ENCODE measurements at places on chromosomes 16 and 17.

- DNase-seq, result no peak
Observed at GRCh38 chr17:81128774-81129173, 36.5 kb upstream of the PVALEF start.

GRCh38 chr17:44928136-44928535, 12.8 kb upstream of the GFAP start:
- no peak for DNase-seq

GRCh38 chr17:32333187-32333586, 8.8 kb downstream of the C17orf75 start:
- DNase-seq, result no peak

- DNase-seq, result no peak
Observed at GRCh38 chr16:85969159-85969558, 70.2 kb downstream of the IRF8 start.

- DNase-seq, result no peak
Observed at GRCh38 chr16:81243942-81244341, 5.5 kb downstream of the BCO1 start.

- DNase-seq, result no peak
Observed at GRCh38 chr17:58322581-58323185, 5.9 kb downstream of the TSPOAP1 start.

DNA sequence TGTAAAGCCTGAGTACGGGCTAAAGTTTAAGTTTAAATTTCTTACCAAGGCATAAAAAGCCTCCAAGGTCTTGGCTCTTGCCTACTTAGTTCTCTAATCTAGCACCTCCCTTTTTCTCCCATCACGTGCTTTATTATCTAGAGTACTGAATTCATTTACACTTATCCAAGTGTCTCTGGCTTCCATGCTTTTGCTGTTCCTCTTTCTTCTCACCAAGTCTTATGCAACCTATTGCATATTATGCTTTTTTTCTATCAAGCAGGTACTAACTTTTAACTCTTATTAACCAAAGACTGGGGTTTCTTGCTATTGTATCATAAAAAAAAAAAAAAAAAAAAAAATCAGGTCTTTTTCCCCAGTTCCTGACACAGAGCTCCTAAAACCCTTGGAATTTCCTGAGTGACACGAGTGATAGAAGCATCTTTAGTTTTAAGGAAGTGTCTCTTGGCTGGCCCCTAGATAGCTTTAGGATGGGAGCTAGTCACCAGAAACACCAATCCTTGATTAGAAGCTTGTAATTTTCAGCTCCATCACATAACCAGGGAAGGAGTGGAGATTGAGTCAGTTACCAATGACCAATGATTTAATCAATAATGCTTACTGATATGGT, 44.9 kb downstream of the SSH2 start:
- no peak for DNase-seq

- DNase-seq, result no peak
Observed at GRCh38 chr16:9192746-9193145, 101.3 kb downstream of the HAPSTR1 start.

GRCh38 chr16:54176376-54176901, 110.1 kb downstream of the IRX3 start:
- no peak for DNase-seq

DNA sequence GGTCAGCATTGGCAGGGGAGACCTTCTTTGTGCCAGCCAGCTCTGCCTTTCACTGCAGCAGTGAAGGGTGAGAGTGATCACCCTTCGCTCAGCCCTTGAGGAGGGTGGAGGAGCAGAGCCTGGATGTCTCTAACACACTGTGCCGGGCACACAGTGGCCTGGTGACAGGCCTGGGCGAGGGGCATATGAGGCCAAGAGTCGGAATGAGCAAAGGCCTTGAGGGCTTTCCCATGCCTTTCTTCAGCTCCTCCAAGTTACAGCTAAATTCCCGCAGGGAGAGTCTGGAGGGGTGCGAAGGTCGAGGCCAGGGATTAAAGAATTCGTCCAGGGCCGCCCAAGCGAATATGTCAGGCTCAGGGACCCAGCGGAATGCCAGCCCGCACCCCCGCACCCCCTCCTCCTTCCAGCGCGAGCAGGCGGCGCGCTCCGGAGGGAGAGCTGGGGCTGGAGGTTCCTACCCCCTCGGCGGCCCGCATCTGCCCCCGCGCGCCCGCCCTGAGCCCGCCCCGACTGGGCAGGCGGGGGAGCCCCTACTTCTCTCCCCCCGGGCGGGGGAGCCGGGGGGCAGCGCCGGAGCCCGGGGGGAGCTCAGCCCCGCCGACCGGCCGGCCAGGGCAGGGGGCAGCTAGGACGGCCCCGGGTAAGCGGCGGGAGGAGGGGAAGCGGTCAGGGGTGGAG, at the start of gene RASL10B:
RASL10B (plus strand) TSS at position 401 of the 678 bp plus-strand sequence. CDS start 3,546 bp downstream, outside the sequence.
- DNase-seq, result no peak

- no peak for DNase-seq
Observed at GRCh38 chr16:82093666-82094300, 58.7 kb downstream of the HSD17B2 start.

DNA sequence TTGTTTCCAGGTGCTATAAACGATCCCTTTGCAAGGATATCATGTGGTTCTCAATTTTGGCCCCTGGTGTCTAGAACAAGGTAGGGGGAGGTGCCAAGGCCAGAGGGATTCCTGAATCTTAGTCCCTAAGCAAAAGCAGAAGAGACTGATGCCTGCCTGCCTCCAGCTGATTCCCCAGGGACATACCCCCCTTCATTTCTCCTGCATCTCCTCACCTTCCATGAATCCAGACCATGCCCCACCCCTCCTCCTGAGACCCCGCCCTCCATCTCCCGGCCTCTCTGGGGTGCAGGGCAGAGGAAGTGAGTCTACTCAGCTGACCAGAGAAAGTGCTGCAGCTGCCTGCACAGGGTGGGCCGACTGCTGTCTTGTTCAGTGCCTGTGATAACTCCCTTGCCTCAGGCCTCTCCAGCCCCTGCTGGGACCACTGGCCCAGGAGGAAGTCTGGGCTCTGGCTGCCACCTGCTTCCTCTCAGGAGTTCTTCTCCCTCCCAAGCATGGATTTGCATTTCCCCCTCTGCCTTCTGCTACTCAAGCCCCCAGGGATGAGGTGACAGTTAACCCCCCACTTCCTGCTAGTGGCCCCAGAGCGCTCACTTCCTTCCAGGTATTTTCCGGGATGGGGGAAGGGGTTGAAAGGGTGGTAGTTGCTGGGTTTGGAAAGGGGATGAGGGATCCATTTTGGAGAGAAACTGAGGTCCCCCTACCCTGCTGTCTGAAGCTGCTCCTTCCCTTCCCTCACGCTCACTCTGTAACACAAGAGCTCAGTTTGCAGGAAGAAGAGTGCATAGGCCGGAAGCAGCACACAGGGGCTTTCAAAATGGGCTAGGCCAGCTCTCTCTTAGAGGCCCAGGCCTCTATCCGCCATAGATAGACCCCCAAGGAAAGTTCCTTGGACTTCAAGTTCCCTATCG, 10.5 kb upstream of the TSPOAP1 start:
- no peak for DNase-seq

- DNase-seq, result no peak
Observed at GRCh38 chr17:7132511-7133094, 18.0 kb upstream of the ASGR2 start.

DNA sequence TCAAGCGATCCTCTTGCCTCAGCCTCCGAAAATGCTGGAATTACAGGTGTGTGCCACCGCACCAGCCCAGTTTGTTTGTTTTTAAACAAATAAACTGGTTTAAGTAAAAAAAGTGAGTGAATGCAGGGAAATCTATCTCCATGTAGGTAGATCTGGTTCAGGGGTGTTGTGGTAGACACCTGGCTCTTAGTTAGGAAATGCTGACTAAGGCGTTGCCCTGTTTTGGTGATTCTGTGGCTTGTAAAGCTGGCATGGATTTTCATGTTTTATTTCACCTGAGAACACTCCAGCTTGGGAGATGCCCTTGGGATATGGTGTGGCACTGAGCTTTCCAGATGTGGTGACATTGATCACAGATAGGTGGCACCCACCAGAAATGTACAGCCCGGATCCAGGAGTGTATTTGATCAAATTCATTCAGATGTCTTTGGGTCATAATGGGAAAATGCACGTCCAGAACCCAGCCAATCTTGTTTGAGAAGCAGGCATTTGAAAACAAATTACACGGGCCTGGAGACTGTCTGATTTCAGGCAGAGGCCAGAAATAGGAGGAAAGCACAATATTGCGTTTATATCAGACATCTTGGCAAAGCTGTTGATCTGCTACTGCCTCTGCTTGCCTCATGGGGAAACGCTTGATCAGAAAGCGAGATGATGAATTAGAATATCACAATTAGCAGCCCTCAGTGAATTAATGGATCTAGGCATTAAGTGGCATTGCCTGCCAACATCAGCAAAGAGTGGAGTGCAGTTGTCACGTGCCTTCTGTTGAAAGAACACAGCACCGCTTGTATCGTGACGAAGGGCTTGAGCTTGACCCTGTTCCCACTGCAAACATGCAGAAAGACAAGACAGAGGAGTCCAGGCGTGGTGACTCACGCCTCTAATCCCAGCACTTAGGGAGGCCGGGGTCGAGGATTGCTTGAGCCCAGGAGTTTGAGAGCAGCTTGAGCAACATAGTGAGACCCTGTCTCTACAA, 7.3 kb upstream of the IL34 start:
- no peak for DNase-seq

GRCh38 chr17:20010936-20011335, 1.8 kb downstream of the SPECC1 start:
- DNase-seq, result no peak

GRCh38 chr17:49997773-49998703, 3.0 kb upstream of the DLX3 start:
- peak; percentile 63 for DNase-seq

DNA sequence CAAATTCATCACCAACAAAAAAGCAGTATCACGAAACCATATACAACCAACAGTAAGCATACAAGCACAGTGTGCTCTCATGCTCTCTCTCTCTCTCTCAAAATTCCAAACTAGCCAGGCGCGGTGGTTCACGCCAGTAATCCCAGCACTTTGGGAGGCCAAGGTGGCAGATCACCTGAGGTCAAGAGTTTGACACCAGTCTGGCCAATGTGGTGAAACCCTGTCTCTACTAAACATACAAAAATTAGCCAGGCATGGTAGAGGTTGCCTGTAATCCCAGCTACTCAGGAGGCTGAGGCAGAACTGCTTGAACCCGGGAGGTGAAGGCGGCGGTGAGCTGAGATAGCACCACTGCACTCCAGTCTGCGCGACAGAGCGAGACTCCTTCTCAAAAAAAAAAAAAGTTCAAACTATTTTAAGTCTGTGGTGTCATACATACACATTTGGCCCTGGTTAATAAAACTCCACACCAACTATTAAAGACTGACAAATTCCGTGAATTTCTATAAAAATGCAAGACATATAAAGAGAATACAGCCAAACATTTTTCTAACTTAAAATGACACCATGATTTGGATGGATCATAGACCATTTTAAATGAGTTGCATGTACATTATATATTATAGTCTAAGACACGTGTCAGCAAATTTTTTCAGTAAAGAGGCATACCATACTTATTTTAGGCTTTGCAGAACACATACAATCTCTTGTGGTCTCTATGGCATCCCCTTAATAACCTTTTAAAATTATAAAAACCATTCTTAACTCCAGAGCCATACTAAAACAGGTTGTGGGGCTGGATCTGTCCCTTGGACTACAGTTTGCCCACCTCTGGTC, 30.9 kb downstream of the GLG1 start:
- DNase-seq, result no peak

DNA sequence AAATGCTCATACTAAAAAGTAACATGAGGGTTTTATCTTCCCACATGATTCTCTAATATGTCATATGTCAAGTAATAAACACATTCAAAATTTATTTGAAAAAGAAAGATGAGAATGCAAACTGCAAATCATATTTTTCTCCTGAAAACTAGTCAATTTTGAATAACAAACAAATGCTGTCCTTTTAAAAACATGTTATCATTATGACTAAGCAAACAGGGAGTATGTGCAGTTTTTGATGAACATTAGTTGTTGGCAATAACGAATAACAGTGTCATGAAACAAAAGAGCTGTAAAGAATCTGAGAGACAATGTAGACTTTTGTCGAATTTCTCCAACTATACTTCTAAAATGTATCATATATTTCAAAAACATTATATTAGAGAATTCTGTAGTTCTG, 34.8 kb downstream of the RPGRIP1L start:
- no peak for DNase-seq

DNA sequence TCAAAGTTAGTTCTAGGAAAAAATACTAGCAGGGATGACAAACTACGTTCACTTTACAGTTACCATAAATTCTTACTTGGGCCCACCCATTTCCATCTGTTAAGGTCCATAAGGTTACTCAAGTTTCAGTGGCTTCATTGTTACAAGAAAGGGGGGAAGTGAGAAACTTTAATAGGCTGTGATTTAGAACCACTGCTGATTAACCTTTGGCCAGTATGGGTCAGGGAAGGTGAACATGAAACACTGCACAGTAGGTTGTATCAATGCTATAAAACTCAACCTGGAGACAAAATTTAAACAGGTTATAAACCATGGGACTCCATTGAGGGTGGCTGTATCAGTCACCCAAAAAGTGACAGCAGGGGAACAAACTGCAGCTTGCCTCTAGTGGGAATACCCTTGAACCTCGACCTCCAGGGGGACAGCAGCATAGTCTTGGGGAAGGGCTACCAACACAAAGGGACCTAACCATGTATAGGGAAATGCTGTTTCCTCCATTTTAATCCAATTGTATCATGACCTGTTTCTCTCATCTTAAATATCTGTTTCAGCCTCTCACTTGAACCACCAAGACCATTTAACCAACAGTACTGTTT, 10.4 kb downstream of the PTRH2 start:
- no peak for DNase-seq

All from NCI-H187 treated with DMSO at 0.1 percent for 48 hours (cell line).